Heart right ventricle (tissue), 16 donors: ENCODE measurements at places on chromosomes 11 and 22. TPM values are rescaled to one million over a fixed set of nuclear protein-coding genes. Genes with fewer than 3 reads are reported as not detected.

DNA sequence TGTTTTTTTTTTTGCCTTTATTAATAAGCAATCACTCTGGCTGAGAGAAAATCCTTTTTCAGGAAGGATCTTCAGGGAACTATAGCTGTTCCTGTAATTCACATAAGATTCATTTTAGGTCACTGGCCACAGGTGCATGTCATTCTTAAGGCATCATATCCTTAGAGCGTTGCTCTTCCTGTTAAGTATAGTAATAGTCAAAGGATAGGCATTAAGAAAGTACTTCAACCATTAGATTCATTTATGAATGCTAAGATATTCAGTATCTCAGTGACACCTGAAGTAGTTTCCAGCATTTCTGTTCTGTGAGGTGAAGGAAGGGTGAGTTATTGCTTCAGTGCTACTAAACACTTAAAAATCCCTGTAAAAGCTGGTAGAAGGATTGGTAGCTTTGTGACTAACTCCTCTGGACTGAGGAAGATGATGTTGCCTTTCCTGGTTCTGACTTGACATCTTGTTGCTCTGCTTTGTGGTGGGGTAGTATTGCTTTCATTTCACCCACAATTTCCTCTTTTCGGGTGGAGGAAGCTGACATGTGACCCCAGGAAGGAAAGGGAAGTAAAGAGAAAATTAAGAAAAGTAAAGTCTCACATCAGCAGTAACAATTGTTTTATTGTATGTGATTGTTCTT, 34.7 kb downstream of the RNF169 start:
- DNase-seq = peak; percentile 10

DNA sequence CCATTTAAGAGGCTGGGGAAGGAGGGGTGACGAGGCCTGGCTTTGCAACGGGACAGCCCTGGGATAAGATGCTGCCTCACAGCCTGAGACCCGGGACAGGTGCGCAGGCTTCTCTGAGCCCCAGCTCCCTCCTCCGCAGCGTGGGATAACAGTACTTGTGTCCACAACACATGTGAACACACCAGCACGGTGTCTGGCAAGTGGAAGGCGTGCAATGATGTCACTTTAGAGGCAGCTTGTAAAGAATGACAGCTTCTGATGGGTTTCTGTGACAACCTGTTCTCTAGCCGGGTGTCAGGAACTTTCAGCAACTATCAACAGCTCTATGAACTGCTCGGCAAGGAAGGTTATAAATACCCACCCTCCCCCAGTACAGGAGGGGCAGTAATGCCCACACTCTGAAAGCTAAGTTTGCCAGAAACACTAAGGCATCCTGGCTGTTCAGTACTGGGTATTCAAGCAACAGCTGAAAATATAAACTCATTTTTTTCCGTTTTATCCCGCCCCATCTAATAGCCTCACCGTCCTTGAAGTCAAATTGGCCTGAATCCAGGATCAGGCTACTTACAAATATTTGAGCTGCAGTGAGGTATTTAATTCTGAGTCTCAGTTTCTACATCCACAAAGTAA, 59.7 kb downstream of the MYH9 start:
- no peak for DNase-seq

- DNase-seq = no peak
Observed at GRCh38 chr11:10453261-10453660, 1.8 kb upstream of the AMPD3 start.

- DNase-seq = no peak
Observed at GRCh38 chr22:36544107-36544620, 15.2 kb upstream of the EIF3D start.

DNA sequence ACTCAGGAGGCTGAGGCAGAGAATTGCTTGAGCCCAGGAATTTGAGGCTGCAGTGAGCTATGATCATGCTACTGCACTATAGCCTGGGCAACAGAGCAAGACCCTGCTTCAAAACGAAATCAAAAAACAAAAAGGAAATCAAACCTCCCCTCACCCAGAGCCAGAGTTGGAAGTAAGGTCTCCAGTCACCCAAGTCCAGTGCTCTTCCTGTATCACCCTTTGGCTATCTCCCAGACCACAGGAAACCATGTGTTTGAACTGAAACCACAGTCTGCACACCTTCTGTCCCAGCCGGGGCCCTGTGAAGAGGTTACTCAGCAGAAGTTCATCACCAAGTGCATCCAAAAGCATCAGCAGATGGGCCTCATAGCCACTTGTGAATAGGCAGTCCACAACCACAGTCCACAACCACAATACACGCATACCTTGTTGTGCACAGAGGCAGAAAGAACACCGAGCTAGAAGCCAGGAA, 4.6 kb downstream of the MYH9 start:
- no peak for DNase-seq

GRCh38 chr22:50548921-50549790, 3.5 kb downstream of the KLHDC7B start:
- no peak for DNase-seq

DNA sequence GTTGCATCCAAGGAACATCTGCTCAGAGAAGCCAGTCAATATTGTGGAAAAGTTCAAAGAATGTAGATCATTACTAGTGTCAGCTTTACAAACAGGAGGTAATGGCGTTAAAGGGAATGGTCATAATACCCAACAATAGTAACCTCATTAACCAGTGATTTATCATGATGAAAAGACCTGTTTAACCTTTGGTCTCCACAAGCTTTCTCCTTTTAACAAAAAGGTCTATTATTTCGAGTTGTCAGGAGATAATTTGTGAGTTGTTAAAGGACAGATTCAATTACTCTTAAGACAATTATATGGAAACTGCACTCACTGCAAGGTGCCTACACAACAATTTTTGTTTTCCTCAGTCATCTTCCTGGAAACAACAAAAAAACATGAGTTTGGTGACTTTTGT, 73.8 kb upstream of the HTATIP2 start:
- DNase-seq = no peak

GRCh38 chr11:16917941-16918340, 96.3 kb downstream of the PLEKHA7 start:
- no peak for DNase-seq

DNA sequence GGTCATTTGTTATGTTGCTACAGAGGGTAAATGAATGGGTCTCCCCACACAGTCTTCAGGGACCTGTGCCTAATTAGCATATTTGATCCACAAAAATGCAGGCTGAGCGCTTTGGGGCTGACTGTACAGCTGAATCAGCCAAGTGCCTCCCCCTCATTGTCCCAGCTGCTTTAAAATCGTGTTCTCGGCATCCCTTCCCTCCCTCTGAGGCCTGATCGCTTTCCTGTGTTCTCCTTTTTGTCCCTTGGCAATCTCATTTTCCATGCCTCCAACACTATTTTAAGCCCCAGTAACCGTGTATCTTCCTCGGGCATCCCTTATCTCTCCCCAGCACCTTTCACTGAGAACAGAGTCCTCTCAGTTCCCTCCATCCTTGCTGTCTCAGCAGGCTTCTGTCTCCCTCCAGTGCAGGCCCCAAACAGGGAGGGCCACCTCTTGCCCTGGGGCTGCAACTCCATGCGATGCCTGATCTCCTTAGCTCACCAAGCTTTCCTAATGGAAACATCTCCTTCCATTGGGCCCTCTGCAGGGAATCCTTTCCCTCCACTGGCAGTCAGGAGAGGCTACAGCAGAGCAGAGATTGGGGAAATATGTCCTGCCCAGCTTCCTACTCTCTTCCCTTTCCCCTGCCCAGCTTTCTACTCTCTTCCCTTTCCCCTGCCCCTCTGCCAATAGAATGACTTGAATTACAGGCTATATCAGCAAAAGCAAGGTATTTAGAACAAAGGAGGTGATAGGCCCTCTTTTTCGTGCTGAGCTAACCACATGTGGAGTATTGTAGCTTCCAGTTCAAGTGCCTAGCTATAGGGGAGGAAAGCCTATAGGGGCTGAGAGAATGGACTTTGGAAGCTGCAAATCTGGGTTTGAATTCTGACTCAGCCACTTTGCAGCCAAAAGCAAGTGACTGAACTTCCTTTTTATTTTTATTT, 13.8 kb downstream of the UQCR10 start:
- no peak for DNase-seq

- DNase-seq = no peak
Observed at GRCh38 chr11:46674463-46675287, 25.7 kb downstream of the ARHGAP1 start.

DNA sequence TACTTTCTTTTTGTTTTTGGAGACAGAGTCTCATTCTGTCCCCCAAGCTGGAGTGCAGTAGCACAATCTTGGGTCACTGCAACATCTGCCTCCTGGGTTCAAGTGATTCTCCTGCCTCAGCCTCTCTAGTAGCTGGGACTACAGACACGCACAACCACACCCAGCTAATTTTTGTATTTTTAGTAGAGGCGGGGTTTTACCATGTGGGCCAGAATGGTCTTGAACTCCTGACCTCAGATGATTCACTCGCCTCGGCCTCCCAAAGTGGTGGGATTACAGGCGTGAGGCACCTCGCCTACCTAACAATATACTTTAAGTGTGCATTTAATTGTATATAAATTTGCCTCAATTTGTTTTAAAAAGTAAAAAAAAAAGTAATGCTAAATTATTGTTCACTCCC, 38.4 kb downstream of the GRK3 start:
- no peak for DNase-seq

DNA sequence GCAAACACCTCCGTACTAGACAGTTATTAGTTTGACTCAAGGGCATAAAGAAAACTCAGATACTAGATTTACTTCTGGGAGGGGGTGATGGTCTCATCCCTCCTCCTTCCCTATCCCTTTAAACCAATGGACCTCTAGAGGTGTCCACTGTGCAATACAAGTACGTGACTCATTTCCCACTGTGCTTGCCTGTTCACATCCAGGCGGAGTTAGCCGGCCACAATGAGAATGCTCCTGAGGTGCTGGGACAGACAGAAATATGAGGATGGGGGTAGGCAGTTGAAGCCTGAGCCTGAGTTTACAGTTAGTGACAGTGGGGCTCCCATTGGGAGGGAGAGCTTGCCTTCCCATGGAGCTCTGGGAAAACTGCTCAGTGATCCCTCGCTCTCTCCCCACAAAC, 8.4 kb upstream of the PMM1 start:
- DNase-seq = no peak

DNA sequence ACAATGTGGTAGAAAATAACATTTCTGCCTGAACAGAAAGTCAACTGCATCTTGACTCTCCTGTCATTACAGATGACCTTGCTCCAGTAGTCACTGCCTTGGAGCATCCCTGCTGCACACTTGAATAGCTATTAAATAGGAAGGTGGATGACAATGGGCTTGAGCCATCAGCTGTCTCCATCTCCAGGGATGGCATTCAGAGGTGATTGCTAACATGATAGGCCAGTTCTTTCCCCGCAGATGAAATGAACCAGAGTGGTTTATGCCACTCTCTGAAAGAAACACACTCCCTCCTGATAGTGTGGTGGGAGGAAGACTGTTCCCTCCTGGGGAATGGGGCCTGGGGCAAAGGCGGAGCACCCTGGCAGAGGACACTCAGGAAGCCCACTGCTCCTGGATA, 57.1 kb upstream of the OLFML1 start:
- DNase-seq = no peak

GRCh38 chr11:119362741-119363080, 16.2 kb upstream of the MFRP start:
- DNase-seq = no peak

DNA sequence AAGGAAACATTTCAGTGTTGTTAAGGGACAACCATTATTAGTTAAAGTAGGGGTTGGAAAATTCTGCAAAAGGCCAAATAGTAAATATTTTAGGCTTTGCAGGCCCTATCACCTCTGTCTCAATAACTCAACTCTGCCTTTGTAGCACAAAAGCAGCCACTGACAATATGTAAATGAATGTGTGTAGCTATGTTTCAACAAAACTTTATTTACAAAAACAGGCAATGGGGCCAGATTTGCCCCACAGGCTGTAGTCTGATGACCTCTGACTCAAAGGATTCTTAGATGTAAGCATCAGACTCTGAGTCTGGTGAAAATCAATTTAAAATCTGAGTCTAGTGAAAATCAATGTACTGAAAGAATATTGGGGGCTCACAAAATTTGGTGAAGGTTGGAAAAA, 50.3 kb downstream of the PAK1 start:
- no peak for DNase-seq

GRCh38 chr11:119144825-119145486, 3.9 kb upstream of the ABCG4 start:
- DNase-seq = peak; percentile 44

GRCh38 chr11:73866586-73866996, 10.1 kb downstream of the COA4 start:
- DNase-seq = no peak

DNA sequence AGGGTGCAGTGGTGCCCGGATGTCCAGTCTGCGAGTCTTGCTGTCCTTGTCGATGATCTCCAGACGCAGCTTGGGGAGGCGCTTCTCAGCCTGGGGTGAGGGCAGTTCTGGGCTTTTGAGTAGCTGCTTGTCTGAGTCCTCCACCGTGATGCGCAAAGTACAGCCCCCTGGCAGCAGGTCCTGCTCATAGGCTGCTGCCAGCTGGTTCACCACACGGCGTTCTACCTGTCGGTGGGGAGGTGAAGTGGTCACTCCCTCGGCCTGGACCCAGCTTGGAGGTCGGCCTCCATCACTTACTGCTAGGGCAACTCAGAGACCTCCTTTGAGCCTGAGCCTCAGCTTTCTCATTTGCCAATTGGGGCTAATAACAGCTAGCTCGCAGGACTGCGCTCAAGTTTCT, 49.4 kb upstream of the PHOX2A start:
- DNase-seq = no peak

- peak; percentile 31 for DNase-seq
Observed at GRCh38 chr11:131064373-131064991, 148.2 kb upstream of the SNX19 start.

- no peak for DNase-seq
Observed at GRCh38 chr22:36640106-36640672, 63.4 kb downstream of the CACNG2 start.

DNA sequence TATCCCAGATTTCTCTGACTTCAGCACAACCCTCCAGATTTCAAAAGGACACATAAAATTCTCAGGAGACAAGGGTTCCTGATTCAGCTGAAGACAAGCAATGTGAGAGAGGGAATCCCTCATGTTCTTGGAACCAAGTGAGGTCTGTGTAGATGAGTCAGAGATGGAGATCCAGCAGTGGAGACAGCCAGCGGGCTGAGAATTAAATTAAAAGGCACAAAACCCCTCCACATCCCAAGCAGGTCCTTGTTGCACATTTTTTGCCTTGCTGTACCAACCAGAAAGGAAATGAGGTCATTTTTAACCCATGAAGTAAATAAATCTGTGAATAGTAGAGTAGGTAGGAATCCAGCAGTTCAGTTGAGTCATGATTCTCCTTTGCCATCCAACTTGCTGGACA, 9.7 kb downstream of the MTNR1B start:
- no peak for DNase-seq

DNA sequence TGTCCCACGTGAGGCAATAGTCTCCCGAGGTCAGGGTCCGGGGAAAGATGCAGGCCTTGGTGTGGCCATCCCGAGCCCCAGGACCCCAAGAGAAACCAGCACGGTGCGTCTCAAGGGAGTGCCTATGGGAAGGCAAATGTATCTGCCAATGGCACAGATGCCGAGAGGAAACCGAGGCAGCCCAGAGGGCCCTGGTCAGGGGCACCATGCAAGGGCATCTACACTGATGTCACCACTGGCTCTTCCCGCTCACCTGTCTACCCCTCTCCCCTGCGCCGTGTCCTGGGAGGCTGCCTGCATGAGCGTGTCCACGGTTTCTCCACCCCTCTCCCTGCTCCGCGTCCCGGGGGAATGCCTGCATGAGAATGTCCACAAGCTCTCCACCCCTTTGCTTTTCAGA, 1318.8 kb downstream of the TBC1D22A start:
- DNase-seq = no peak

The PLEKHB1 gene
- 30.8 TPM for total RNA-seq

The LIPT2 gene
- 1.0 TPM for total RNA-seq

The TALDO1 gene
- total RNA-seq = 90.1 TPM

The SCO2 gene
- 0.57 TPM for total RNA-seq

The JAM3 gene
- total RNA-seq = 40.0 TPM

The MAJIN gene
- total RNA-seq = not detected

The C11orf58 gene
- 113 TPM for total RNA-seq

The OR6A2 gene
- total RNA-seq = not detected

The SMTNL1 gene
- total RNA-seq = not detected
